ENCODE measurements at places on chromosomes 4 and X.

- DNase-seq: no peak
Observed at GRCh38 chr4:105594099-105595010, 41.9 kb downstream of the ARHGEF38 start.

DNA sequence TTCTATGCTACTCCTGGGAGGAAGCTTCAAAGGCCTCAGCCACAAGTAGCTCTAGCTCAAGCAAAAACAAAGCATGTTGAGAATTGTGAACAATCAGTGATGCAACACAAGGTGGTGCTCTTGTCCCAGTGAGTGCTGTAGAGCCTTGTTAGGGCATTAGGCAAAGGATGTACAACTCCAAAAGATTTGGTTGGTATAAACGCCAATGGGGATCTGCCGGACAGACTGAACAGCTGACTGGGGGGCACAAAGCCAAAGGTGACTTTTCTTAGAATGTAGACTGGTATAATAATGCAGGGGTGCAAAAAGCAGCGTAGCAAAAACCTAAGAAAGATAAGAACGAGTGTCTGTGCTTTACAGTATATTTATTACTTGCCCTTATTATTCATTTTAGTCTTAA, 62.6 kb upstream of the ALB start:
- no peak for DNase-seq

- no peak for DNase-seq
Observed at GRCh38 chr4:24007860-24008261, 118.0 kb upstream of the PPARGC1A start.

GRCh38 chr4:186902361-186902760, 178.7 kb upstream of the FAT1 start:
- no peak for DNase-seq

- no peak for DNase-seq
Observed at GRCh38 chr4:20684852-20685763, 15.2 kb upstream of the PACRGL start.

All from stimulated activated CD8-positive, alpha-beta memory T cell treated with anti-CD3 and anti-CD28 coated beads, Interleukin-2, amount 100 ng/mL, for 1 hour (primary cell).